Substantia nigra (tissue), 51 donors: ENCODE measurements at places on chromosomes 5 and 9.

DNA sequence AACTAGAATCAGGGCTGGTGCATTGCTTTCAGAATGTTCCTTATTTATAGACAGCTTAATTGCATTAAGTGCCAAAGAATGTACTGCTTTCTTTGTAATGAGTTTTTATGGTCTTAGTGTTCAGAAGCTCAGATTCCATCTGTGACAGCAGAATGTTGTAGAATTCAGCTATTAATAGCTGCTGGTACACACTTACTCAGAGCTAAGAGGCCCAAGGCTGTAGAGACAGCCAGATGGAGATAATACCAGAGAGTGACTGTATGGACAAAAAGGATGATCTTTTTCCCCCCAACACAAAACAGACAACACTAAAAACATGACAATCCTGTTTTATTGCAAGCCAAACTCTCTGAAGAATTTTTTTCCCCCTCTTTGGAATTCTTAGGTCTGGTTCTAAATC lies 50.2 kb downstream of the PPP2R2B start:
- DNase-seq = no peak

GRCh38 chr9:122955961-122956360 lies 15.1 kb downstream of the RABGAP1 start:
- DNase-seq = no peak

GRCh38 chr5:132505641-132506040 lies 15.1 kb upstream of the IRF1 start:
- DNase-seq = no peak

DNA sequence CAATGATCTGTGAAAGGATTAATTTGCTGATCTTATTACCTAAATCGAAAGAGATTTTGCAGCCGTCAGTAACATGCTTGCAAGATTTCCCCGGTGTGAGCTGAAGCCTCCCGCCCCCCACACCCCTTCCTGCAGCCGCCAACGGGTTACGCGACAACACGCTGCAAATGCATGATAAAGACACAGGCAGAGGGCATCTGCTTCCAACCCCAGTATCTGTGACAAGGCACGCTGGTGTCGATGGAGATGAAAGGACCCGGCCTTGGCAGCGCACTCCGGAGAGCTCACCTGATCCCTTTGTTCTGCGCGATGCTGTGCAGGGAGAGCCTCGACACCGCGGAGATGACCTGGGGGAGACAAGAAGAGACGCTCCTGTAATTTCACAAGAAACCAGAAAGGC lies 122.9 kb upstream of the SARDH start:
- no peak for DNase-seq

GRCh38 chr9:124306098-124306735 lies 48.5 kb downstream of the NEK6 start:
- DNase-seq = no peak

GRCh38 chr5:6158974-6159831 lies 219.1 kb downstream of the MED10 start:
- no peak for DNase-seq

DNA sequence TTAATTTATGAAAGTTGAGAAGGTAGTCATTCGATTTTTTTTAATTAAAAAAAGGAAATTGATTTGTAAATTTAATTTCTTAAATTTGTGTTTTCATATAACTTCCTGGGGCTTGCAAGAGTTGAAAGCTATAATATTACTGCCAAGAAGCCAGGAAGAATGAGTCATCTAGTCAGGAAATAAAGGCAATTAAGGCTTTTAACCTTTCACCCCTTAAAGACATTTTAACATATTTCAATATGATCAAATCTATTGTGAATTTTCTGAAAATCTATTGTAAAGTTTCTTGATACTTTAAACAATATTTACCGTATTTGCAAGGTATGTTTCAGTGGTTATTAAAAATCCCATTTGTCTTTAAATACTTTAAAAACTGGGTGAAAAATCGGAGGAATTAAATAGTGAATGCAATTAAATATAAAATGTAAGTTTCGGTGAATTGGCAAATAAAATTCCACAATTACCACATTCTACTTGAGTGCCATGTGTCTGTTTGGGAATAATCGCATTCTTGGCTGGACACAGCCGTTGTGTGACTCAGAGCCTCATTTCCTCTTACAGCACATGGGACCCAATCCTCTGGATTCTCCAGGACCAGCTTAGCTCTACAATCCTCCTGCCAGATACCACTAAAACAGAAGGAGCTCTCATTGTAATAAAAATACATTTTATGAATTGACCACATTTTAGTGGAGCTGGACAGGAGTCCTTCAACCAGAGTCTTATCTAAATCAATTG lies 310.7 kb downstream of the HCN1 start:
- DNase-seq = no peak

GRCh38 chr5:178259623-178260536 lies 27.3 kb upstream of the PHYKPL start:
- no peak for DNase-seq

GRCh38 chr5:59222687-59223511 lies 640.0 kb downstream of the RAB3C start:
- DNase-seq = no peak

GRCh38 chr5:38651806-38652205 lies 95.4 kb upstream of the LIFR start:
- DNase-seq = no peak

GRCh38 chr5:98454904-98455303 lies 318.6 kb upstream of the RGMB start:
- DNase-seq = no peak

GRCh38 chr9:37062336-37062735 lies 28.3 kb upstream of the PAX5 start:
- DNase-seq = no peak

DNA sequence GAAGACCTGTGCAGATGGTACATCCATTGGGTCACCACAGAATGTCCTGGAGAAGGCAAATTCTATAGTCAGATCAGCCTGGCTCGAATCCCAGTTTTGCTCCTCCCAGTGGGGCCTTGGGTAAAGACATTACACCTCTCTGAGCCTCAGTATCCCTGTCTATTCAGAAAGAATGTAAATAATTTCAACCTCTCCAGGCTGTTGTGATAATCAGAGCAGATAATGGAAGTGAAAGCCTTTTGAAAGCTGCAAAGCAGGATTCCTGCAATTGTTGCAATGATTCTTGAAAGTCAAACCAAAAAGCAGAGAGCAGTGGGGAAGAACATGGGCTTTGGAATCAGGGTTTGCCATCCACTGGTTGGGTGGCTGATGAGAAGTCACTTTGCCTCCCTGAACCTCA lies 63.2 kb downstream of the LHX2 start:
- no peak for DNase-seq

GRCh38 chr9:130232899-130233586 lies 32.5 kb upstream of the HMCN2 start:
- no peak for DNase-seq

DNA sequence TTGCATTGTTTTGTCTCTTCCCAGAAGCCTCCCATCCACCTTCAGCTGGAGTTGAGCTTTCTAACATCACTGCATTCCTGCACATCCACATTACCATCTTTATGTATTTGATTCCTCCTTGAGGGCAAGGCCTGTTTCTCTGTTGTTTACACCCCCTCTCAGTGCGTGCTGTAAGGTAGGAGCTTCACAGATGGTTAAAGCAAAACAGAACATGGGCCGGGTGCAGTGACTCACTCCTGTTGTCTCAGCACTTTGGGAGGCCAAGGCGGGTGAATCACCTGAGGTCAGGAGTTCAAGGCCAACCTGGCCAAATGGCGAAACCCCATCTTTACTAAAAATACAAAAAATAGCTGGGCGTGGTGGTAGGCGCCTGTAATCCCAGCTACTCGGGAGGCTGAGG lies 110.9 kb downstream of the KCNIP1 start:
- no peak for DNase-seq

DNA sequence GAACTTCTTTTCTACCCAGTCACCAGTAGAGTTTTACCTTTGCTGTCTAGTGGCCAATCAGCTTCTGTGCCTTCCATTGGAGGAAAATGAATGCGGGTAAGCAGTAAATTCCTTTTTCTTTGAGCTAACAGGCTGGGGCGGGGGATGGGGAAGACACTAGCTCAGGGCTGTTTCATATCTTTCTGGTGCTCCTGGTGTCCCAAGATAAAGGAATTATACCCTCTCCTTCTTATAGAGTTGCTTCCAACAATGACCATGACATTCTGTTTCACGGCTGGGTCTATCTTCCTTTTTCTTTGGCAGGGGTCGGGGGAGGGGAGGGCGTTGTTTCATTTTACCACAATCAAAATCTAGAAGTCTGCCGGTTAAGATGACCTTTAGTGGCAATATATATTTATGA lies 51.2 kb upstream of the RPS23 start:
- DNase-seq = no peak

GRCh38 chr5:32785611-32786254 lies 74.6 kb downstream of the NPR3 start:
- no peak for DNase-seq

DNA sequence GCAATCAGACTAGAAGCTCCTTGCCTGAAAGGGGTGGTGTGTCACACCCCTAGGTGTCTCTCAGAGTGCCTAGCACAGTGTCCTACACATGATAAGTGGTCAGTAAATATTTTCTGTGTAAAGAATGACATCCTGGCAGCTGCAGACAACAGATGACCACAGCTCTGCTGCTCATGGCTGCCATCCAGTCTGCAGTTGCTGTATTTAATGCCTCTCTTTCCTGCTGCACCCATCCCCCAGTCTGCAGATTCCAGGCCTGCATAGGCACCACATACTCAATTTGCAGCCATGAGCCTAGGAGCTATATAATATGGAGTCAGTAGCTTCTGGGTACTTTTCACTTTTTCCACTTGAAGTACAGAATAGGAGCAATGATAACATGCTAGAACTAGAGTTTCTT lies 94.9 kb upstream of the NR4A3 start:
- no peak for DNase-seq

GRCh38 chr5:19256036-19256435 lies 732.0 kb downstream of the CDH18 start:
- DNase-seq = no peak

- DNase-seq = no peak
Measured at GRCh38 chr5:40033411-40033810, 608.6 kb upstream of the DAB2 start.

DNA sequence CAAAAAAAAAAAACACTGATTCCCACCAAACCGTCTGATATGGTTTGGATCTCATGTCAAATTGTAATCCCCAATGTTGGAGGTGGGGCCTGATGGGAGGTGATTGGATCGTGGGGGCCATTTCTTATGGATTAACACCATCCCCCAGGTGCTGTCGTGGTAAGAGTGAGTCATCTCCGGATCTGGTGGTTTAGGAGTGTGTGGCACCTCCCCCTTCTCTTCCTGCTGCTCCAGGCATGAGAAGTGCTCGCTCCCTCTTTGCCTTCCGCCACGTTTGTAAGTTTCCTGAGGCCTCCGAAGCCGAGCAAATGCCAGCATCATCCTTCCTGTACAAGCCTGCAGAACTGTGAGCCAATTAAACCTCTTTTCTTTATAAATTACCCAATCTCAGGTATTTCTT lies 45.2 kb downstream of the HSD17B3 start:
- DNase-seq = no peak

DNA sequence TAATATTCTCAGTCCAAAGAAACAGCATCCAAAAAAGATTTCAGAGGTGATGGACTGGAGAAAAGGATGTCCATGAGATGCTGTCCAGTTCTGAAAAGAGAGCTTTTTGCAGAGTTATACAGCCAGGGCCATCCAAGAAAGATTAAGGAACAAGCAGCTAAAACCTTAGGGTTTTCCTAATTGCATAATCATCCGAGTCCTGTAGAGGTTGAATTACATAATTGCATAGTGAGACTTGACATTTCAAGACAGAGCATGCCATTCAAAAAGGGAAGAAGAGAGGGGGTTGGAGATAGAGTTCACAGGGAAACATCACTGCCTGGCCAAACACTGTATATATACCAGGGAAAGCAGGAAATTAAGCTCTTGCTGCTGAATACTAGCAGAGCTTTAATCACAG lies 1729.2 kb upstream of the WWC1 start:
- no peak for DNase-seq

DNA sequence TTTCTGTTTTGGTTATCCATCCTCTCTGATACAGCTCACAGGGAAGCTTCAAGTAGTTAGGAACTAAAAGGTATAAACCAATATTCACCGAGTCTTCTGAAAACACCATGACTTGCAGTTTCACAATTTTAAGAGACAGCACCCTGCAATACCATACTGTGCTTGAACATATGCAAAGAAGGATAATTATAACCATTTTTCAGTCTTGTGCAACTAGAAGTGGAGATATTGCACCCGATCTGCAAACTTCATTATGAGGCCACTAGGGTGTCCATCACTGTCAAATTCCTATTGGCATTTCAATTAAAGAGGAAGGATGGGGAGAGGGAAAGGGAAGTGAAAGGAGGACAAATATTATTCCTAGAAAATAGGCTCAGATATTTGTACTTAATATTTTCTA lies 32.4 kb upstream of the CEP120 start:
- no peak for DNase-seq

- DNase-seq = no peak
Measured at GRCh38 chr9:75591972-75592371, 298.5 kb upstream of the PCSK5 start.

DNA sequence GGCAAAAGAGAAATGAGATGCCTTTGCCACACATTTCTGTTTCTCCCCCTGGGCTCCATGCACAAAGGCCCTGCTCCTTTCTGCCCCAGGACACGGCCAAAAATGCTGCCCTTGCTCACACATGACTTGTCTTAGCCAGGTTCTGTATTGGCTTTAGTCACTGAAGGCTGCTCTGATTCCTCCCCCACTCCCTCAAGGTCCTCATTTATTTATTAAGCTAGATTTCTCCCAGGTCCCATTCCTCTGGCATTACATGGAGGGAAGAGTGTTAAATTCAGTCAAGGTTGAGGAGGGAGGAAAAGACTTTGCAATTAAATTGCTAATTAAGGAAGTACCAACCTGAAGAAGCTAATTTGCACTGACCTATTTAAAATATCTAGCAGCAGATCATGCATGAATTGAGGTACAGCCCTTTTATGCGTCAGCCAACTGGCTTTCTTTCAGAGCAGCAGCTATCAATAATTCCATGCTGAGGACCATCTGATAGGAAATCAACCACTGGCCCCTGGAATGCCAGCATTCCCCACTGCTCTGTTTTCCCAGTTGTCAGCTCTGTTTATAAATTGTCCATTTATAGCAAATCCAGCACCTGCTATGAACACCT lies 81.2 kb upstream of the MAP3K1 start:
- DNase-seq = no peak

DNA sequence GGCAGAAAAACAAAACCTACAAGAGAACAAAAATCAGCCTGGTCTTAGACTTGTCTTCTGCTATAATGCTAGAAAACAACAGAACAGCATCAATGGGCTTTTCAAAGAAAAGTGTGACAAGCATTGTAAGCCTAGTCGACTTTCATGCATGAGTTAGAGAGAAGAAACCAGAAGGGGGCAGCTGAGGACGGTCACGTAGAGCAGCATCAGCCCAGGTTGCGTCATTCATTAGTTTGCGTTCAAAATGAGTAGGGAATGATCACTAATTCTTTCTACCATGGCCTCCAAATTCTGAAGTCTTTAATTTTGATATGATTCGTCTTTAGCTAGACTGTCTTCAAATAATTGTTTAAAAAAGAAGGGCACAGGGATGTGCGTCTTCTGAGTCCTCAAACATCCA lies 4.7 kb upstream of the ISCA1 start:
- no peak for DNase-seq
